ENCODE measurements at places on chromosomes 3 and 15.

DNA sequence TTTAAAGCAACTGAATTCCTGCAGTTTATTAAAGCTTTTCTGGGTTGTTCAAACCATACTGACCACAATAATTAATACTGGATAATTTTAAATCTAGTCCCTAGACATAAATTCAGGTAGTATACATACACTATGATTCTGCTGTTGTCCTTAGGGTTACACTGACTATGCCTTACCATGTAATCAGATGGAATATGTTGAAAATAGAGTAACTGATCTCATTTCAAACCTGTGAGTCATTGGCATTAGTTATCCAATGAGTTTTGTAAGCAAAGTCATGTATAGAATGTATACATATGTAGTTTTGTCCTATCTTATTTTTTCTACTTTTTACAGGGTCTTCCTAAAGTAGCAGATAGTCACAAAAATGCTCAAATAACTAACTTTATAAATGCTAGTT is 517.1 kb upstream of the CCDC54 start:
- DNase-seq: no peak

DNA sequence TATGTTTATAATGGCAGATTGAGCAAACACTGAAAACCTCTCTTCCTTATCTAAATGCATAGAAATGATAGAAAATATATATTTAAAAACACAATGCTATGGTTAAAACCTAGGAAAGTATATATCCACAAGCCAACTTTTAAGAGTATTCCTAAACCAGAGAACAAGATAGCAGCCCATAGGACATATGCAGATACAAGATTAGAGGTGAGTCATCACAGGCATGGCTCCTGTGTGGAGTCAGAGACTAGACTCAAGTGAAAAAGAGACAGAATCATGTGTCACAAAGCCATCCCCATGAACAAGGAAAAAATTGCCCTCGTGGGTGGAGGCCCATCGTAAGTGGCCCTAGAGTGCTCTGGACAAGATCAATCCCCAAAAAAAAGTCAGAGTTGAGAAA is 199.4 kb upstream of the PPP2R3A start:
- DNase-seq: no peak

- DNase-seq: no peak
Observed at GRCh38 chr3:52358362-52358940, 42.3 kb downstream of the DNAH1 start.

- DNase-seq: no peak
Observed at GRCh38 chr3:11900824-11901223, 54.1 kb upstream of the TAMM41 start.

- no peak for DNase-seq
Observed at GRCh38 chr3:185075547-185075946, 77.3 kb downstream of the C3orf70 start.

GRCh38 chr15:41020311-41020710 is 67.0 kb downstream of the CHAC1 start:
- DNase-seq: no peak

DNA sequence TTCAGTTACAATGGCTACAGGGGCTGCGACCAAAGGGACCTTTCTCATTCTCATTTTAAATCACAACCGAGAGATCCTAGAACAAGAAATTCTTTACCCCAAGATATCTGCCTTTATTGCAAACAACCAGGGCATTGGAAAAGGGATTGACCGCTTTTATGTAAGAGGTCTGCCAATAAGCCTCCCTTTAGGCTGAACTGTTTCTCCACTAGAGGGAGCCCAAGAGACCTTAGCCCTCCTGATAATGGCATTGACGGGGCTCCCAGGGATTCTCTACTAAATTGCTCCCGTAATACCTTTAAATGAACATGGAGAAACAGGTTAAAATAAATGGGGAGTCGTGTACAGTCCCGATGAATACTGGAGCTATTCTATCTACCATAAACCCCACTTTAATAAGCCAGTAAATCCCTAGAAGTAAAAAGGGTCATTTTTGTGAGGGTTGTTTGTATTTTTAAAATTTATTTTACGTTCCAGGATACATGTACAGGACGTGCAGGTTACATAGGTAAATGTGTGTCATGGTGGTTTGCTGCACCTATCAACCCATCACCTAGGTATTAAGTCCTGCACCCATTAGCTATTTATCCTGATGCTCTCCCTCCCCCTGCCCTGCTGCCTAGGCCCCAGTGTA is 7.5 kb upstream of the IGSF10 start:
- DNase-seq: peak; percentile 65

DNA sequence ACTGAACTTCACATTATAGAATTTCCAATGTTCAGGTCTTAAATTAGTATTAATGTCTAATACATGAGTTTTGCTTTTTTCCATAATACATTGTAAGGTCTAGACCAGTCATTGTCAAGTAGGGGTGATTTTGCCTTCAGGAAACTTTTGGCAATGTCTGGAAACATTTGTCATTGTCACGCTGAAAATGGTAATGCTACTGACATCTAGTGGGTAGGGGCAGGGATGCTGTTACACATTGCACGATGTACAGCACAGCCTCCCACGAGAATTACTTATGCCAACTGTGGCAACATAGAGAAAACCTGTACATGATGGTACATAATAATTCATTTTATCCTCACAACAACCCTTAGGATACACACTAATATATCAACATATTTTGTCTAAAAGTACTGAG is 384.1 kb downstream of the CADM2 start:
- DNase-seq: no peak

DNA sequence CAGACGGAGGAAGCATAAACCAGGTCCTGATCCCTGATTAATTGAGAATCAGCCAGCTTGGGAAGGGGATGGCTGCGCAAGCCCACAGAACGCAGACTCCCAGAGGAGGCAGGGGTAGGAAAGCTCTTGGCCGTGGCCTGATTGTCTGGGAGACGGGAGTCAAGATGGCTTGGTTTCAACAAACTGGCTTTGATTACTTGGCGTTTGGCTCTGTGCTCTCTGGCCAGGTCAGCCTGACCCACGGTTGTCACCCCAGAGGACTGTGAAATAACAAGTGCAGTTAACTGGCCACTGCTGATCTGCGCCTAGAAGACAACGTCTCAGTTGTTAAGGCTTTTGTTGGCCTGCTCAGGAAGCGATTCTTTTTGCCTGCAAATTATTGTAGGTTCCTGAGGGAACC is 387.0 kb upstream of the PROK2 start:
- DNase-seq: no peak

DNA sequence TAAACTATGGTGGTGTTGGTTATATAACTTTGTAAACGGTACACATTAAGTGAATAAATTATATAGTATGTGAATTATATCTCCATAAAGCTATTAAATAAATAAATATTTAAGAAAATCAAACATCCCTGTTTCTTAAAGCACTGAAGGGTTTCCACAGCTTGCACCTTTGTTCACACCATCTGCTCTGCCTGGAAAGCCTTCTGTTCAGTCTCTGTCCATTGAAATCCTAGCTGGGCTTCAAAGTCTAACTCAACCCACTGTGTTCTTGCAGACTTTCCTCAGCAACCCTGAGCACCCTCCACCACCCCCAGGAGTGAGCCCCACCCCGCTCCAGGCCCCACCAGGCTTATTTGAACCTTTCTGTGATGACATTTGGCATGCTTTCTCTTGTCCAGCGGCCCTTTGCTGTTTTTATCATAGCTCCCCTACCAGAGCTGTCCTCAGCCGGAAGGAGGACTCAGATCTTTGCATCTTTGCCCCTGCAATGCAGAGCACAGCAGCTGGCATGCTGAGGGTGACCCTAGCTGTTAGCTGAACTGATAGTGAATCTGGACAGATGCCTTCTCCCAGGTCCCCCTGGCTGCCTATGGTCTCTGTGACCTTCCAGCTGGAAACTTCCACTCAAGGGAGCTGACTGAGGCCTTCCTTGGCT is 105.2 kb downstream of the DAPK2 start:
- DNase-seq: no peak

DNA sequence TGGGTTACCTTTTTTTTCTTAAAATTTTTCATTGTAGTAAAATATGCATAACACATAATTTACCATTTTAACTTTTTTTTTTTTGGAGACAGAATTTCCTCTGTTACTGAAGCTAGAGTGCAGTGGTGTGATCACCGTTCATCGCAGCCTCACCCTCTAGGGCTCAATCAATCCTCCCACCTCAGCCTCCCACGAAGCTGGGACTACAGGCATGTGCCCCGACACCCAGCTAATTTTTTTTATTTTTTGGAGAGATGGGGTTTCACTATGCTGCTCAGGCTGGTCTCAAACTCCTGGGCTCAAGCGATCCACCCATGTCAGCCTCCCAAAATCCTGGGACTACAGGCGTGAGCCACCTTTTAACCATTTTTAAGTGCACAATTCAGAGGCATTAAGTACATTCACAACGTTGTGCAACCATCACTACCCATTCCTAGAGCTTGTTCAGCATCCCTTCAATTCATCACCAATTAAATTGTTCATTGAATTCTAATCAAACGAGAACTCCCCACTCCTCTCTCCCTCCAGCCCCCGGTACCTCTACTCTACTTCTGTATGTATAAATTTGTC is 44.6 kb downstream of the BHLHE40 start:
- DNase-seq: no peak

- DNase-seq: no peak
Observed at GRCh38 chr3:100614941-100615340, 5.5 kb downstream of the ADGRG7 start.

DNA sequence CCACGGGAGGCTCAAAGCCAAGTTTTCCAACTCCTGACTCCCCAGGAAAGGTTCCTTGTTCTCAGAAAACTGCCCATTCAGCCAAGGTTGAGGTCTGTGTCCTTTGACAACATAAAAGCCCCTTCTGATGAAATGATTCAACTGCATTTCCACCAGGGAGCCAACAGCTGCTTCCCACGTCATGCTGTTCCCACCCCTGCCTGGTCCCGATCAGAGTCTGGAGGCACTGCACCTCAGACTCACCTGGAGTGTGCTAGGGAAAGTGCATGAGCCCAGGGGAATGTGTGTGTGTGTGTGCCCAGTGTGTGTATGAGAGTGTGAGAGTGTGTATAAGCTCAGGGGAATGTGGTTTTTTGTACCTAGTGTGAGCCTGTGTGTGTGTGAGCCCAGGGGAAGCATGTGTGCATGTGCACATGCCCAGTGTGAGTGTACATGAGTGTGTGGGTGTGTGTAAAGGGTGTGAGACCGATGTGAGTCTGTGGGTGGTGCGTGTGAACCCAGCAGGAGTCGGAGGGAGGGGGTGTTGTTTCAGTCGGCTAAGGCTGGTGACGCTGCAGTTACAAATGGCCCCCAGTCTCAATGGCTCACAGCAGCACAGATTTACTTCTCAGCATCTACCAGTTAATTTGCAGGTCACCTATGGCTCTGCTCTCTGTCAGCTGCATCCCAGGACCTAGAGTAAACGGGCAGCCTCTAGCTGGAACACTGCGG is 20.3 kb upstream of the SLC6A1 start:
- DNase-seq: no peak

DNA sequence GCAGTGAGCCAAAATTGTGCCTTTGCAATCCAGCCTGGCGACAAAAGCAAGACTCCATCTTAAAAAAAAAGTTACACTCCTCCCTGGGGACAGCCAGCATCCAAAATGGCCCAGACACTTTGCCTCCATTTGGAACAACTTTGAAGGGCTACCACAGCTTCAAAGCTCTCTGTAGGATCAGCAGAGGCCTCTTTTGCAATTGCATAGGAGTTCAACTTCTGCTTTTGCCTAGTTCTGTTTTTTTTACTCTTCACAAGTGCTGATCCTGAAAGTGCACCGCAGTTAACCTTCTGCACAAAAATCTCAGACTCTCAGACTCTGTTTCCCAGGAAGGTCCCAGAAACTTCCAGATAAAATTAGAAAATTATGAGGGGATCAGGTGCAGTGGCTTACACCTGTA is 25.2 kb upstream of the SLC4A7 start:
- no peak for DNase-seq

GRCh38 chr3:38713121-38713520 is 63.6 kb upstream of the SCN5A start:
- DNase-seq: no peak

DNA sequence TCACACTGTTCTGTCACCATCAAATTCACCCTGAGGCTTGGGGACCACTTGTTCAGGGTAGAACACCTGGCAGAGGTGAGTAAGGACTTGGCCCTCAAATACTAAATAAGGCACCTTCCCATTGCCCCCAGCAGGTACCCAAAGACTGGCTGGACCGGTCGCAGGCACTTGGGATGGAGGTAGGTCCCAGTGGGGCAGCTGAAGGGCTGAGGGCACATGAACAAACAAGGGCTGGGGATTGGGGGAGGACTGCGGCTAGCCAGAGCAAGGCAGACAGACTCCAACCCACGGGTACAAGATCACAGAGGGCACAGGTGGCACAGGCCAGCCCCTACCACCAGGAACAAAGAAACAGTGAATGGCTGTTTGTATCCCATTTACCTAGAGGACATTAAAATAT is 1.9 kb downstream of the MRPS25 start:
- no peak for DNase-seq

GRCh38 chr3:149701206-149701976 is 43.6 kb upstream of the WWTR1 start:
- peak; percentile 11 for DNase-seq

GRCh38 chr3:25508901-25509300 is 80.8 kb downstream of the RARB start:
- DNase-seq: no peak

DNA sequence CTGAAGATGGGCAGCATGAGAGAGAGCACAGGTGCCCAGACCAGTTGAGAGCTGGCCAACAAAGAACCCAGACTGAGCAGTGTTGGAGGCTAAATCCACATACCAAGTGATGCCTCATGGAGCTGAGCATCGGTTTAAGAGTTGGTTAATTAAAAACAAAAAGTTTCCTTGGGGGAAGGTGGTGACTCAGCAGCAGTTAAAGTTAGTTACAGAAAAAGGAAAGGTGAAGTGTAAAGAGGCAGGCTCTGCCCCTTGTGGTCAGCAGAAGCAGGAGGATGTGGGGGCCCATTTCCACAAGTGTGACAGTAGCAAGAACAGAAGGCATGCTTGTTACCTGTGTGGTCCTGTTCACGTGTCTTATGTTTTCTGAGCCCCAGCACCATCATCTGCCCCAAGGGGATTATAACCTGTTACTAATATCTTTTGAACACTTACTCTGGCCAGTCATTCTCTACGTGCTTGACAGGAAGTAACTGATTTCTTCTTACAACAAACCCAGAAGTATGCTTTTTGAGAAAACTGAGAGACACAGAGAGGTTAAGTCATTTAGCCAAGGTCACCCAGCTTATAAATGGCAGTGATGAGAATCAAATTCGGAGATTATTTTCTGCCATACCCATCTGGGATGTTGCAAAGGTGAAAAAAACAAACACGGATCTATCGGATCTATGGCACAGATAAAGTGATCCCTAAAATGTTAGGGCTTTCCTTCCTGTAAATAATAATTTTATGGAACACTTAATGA is 91.0 kb downstream of the EPHB1 start:
- no peak for DNase-seq

- no peak for DNase-seq
Observed at GRCh38 chr3:30418443-30418842, 188.0 kb upstream of the TGFBR2 start.

- no peak for DNase-seq
Observed at GRCh38 chr3:194277104-194277785, 73.9 kb downstream of the CPN2 start.

DNA sequence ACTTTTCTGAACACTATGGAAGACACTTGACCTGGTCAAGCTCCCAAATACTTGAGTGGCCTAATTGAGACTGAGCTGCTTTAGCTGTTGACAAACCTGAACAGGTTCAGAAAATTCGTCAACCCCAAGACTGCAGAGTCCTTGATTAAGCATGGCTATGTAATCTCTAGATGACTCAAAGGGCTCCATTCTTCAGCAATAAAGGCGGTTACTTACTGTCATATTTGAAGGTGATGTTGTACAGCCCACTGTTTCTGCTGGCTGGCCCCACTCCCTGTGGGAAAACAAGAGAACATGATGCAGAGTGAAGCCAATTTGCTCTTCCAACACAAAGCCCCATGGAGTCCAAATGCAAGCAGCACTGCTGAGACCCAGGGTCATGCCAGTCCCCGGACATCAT is 45.1 kb downstream of the IL17RD start:
- DNase-seq: no peak

All from CD4-positive, alpha-beta T cell treated with Interleukin-2 at 100 ng/mL for 4 hours (primary cell).